ENCODE measurements at places on chromosomes 5 and 9. TPM values are rescaled to one million over a fixed set of nuclear protein-coding genes. Genes with fewer than 3 reads are reported as not detected.

The ZNF366 gene
- total RNA-seq: not detected

The ZNF883 gene
- total RNA-seq: 14.8 TPM

The PCDHGA9 gene
- total RNA-seq: 0.89 TPM

The STX17 gene
- total RNA-seq: 31.6 TPM

The BTNL3 gene
- total RNA-seq: not detected

The FAM221B gene
- not detected for total RNA-seq

The NR6A1 gene
- total RNA-seq: 168 TPM
